Activated gamma-delta T cell treated with anti-CD3 and anti-CD28 coated beads, Interleukin-2, amount 50 U/mL, for 16 hours (primary cell): ENCODE measurements at places on chromosomes 5 and 9.

DNA sequence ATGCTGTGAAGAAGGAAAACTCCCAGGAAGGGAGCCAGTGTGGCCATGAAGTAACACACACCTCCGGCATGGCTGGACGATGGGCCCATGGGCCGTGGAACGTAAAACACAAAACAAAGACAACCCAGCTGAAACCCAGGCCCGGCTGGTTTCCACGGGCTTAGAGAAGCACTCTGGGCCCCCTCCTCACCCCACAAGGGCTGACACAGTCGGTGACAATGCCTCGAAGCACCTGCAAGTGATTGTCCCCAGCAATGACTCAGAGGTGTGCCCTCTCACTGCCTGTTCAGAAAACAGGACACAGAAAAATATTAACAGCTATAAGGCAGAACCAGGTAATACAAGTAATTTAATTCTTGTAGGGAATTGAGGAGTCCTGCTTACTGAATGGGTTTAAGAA is 135.3 kb downstream of the ROR2 start:
- no peak for DNase-seq

DNA sequence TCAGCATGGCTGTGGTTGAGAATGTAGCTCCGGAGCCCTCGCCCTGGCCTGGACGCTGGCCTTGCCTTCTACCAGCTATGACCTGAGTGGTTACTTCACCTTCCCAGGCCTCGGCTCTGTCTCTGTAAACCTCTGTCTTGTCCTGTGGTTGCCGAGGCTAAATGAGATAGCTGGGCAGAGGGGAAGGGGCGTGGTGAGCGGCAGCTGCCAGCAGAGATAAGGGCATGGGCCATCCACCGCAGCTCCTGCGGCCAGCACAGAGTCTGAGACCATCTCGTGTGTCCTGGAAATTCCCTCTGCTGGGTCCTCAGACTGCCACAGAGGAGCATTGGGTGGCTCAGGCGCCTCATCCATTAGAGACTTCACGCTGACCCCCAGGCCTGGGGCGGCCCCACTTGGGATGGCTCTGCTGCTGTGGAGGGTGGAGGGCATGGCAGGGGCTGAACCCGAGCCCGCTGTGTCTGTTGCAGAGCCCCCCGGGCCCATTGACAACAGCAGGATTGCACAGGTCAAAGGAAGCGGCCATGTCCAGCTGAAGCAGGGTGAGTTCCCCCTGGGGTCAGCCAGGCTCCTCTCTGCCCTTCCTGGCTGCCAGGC is 43.9 kb downstream of the USP20 start:
- no peak for DNase-seq

GRCh38 chr5:161002571-161003074 is 150.6 kb upstream of the ATP10B start:
- no peak for DNase-seq

DNA sequence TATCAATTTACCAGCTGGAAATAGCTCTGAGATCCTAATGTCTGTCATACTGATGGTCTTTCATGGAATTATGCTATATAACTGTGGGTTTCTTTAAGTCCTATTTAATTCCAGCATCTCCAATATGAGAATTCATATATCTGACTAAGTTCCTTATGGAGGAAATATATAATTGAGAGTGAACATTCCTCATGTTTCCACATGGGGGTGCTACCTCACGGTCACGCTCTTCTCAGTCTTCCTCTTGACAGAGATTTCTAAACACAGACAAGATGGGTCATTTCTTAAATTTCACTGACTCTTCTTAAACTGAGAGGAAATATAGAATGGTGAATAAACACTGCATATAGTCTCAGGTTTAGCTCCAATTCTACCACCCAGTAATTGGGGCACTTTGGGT is 212.1 kb downstream of the SLF1 start:
- DNase-seq, result no peak

- DNase-seq, result no peak
These were observed 69.3 kb downstream of the SNX30 start for GRCh38 chr9:112819635-112820496.

DNA sequence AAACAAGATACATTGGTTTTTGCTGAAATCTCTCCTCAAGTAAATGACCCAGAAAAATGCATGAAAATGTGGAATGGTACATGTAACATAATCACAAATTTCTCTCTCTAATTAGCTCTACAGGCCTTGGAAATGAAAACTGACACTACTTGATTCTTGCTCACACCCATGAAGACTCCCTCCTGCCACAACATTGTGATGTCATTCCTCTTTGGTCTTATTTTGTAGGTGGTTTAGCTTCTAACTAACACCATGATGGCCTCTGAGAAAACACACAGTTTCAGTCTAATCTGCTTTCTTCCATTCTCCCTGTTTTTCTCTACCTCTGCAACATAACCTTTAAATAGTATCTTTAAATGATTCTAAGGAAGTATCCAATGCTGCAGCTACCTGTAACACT is 78.6 kb upstream of the FAM174A start:
- DNase-seq, result no peak

DNA sequence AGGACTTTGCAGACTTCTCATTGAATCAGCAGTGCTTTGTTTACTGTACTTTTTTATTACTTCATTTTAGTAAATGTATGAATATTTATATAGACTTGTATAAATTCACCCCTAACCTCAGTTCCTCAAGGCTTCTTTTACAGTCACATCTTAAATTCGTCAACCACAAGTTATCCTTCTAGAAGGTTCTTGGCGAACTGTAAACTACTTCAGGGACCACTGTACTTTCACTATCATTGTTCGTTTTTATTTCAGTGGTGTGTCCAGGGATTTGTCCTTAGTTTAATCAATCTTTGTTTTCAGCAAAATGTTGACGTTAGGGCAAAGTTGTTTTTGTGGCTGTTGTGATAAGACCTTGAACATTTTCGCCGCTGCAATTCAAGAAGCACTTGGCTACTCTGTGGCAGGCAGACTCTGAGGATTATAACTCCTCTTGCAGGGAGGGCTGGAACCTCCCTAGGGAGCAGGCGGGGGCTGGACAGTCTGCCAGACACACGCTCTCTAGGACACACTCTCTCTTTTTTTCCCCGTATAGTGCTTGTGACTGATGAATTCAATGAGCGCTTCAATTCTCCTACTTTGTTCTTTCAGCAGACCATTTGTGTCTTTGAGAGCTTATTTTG is 252.8 kb downstream of the FBXL7 start:
- no peak for DNase-seq

- no peak for DNase-seq
These were observed 357.0 kb downstream of the GADD45G start for GRCh38 chr9:89961616-89962341.

GRCh38 chr5:9932770-9933169 is 302.6 kb upstream of the TAS2R1 start:
- no peak for DNase-seq

DNA sequence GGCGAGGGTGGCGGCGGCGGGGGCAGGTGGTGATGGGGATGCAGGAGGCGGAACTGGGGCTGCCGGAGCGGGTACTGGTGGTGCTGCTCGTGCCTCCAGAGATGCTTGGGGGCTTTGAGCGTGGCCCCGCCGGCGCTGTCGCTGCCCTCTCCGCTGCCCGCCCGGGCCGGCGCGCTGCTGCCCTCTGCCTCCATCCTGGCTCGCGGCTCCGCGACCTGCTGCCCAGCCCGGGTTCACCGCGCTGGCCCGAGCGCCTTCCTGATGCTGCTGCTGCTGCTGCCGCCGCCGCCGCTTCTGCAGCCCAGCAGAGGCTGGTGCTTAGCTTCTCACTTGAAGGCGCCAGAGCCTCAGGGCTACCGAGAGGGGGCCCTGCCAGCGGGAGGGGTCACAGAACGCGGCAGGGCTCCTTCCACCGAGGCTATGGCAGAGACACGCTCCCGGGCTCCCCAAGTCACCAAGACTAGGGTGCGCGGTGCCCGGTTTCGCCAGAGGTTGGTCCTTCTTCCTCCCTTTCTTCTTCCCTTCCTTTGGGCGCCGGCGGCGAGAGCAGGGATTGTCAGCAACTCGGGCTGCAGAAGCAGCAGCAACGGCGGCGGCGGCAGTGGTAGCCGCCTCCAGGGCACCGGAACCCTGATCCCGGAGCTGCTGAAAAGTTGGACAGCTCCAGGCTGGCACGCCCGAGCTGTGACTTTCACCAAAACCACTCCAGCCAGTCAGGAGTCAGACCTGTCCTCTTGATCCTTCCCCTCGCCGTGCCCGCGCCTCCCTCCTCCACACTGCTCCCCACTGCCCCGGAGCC is at the start of gene PDE4D:
TSS of gene PDE4D (minus strand) at position 298 of the 799 bp plus-strand sequence.
- DNase-seq, result no peak

DNA sequence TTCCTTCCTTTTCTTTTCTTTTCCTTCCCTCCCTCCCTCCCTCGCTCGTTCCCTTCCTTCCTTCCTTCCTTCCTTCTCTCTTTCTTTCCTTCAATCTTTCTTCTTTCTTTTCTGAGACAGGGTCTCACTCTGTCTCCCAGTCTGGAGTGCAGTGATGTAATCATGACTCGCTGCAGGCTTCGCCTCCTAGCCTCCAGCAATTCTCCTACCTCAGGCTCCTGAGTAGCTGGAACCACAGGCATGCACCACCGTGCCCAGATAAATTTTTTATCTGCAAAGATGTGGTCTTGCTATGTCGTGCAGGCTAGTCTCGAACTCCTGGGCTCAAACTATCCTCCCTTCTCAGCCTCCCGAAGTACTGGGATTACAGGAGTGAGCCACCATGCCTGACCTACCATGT is 81.4 kb downstream of the SPATA31C2 start:
- no peak for DNase-seq
